ENCODE measurements at places on chromosomes 2 and 18.

DNA sequence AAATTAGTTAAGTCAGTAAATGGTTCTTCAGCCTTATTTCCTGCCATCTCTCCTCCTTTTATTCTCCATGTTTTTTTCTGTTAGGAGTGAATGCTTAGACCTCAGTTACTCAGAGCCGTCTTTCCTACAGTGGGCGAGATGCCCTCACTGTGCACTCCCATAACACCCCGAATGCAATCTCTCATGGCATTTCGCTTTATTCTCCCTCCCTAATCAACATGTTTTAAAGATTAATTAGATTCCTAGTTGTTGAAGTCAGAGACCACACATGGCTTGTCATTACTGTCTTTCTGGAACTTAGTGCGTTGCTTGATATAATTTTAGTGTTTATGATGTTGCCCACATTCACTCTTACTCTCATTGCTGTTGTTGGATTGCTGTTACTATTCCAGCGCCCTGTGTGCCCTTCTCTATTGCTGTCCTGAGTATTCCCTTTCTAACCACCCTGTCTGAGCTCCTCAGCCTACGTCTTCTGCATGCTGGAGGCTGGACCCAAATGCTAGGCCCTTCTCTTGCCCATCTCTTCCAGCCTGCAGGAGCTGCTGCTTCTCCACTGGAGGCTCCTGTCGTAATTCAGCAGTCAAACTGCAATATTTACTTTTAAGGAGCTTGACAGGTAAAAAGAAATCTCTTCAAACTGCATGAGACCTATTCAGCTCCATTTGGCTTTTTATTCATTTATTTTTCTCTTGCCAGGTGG lies 99.3 kb downstream of the MAP2 start:
- DNase-seq: peak; percentile 18

- no peak for DNase-seq
Measured at GRCh38 chr2:77513191-77513590, 9.0 kb downstream of the LRRTM4 start.

GRCh38 chr18:74310411-74310810 lies 5.2 kb upstream of the C18orf63 start:
- peak; percentile 42 for DNase-seq

DNA sequence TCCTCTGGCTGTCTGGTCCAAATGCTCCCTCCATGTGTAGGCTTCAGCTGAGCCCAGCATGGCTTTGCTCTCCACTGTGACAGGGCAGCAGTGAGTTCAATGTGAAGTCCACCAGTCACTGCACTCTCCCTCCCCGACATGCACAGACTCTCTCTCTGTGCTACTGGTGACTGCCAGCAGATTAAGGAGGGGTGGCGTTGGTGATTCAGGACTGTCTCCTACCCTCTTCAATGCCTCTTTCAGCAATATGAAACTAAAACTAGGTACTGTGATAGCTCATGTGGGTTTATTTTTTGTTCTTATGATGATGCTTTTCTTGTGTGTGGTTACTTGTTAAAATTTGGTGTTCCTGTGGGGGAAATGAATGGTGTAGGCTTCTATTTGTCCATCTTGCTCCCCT lies 201.0 kb upstream of the RBMS1 start:
- no peak for DNase-seq

GRCh38 chr2:24021122-24021998 lies 11.5 kb downstream of the MFSD2B start:
- no peak for DNase-seq

DNA sequence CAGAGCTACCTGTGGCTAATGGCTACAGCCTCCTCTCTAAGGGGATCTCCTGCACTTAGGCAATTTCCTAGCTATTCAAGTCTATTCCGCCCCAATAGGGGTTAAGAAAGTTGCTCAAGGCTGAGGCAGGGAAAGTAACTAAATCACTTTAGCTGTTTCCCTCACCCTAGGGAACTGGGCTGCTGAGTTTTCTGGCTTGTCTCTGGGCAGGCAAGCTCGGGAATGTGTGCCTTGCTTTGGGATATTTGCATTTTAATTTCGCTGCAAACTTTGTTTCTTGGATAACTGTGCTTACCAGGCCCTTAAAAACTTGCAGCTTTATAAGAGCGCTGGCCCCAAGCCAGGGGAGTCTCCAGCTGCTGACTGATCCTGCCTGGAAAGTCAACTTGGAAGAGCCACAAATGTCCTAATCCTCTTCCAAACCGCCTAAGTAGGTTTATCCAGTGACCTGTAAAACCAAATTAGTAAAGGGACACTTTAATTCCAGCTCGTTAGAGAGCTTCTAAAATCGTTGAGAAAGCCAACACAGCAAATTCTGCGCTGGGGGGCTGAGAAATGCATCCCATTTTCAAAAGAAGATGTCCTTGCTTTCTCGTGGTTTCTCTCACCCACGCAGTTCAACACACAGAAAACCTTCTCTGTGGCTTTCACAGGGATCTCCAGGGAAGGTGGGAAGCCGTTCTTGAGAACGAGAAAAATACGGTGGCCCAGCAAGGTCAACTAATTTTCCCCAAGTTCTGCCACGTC lies 59.5 kb upstream of the SP3 start:
- DNase-seq: peak; percentile 85

DNA sequence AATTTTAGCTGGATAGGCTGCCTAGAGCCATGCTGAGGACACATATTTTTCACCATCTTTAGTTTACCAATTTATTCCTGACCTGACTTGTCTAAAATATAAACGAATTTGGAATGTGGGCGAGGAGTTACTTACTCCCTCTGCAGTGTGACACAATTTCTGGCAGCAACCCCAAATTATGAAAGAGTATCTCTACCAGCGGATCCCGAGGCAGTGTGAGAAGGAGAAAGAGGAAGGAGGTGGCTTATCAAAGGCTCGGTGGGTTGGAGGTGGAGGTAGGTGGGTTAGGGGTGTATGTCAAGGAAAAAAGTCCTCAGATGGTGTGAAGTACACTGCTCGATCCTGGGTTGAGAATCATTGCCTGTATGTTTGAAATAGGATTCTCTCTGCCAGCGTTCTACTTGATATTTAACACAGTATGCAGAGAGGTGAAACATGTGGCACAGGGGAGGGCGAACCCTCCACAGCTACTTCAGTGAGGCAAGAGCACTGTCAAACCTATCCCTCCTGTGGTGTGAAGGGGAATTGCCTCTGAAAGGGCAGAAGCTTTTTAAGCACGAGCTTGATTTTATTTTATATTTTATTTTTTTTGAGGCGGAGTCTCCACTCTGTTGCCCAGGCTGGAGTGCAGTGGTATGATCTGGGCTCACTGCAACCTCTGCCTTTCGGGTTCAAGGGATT lies 76.0 kb downstream of the RFTN2 start:
- DNase-seq: peak; percentile 13

DNA sequence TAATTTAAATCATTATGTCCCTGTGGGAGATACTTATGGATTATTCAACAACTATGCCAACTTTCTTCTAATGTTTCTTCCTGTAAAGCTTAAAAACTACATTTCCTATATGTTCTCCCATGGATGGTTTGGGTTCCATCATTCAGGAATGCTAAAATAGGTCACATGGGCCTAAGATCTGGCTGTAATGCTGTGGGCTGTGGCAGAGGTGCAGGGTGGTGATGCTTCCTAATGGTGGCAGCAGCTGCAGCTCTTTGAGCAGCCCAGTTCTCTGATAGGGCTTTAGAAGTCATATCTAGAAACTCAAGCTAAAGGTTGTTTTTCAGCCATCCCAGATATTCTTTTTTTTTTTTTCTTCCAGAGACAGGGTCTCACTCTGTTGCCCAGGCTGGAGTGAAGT lies 266.1 kb downstream of the ZNF385B start:
- no peak for DNase-seq

GRCh38 chr2:18455236-18455862 lies 105.1 kb downstream of the RDH14 start:
- peak; percentile 90 for DNase-seq

- no peak for DNase-seq
Measured at GRCh38 chr2:5939553-5939952, 247.4 kb downstream of the SOX11 start.

- no peak for DNase-seq
Measured at GRCh38 chr2:726169-726568, 49.0 kb upstream of the TMEM18 start.

DNA sequence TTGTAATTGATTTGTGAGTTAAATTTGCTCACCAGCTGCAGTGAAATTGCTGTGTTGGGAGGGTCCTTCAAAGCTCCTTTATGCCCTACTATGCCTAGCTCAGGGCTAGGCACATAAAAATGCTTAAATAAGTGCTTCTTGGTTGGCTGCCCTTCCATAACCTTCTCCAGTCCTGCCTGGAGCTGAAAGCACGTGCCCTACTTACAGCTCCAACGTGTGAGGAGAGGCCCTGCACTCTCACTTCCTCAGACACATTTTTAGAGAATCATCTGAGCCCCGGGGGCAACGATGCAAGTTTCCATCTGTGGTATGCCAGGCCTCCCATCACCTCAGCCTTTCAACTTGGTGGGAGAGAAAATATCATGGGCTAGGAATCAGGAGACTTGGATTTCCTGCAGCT lies 202.7 kb downstream of the BCL11A start:
- no peak for DNase-seq

- peak; percentile 81 for DNase-seq
Measured at GRCh38 chr2:206981739-206982340, 42.5 kb downstream of the CPO start.

DNA sequence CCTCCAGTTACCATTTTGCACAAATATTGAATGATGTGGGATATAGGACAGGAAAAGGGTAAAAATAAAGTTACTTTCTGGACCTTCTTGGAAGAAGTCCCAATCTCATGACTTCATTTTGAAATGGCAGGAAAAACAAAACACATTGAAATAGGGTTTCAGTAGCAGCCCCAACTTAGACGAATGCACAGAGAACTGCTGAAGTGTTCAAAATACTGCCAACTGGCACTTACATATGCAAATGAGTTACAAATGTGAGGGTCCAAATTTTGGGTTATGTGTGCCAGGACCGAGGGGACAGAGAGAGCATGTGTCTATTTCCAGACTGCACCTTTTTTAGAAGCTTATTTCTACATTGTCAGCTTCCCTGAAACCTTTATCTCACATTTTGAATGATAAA lies 112.9 kb upstream of the CCDC68 start:
- DNase-seq: no peak

DNA sequence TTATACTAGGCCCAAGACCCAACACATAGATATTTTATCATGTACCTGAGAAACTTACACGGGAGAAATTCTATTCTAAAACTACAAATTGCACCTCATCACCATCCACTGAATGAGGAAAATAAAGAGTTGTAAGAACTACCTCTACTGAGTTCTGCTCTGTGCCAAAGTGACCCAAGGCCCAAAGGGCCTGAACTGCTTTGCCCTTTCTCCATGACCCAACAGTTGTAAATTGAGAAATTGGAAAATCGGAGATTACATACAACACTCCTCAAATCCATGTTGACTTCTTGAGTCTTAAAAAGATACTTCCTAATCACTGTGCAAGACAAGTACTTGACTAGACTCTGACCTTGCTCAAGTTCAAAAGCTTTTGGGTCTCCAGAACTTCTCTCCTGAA lies 8.8 kb downstream of the NR4A2 start:
- DNase-seq: no peak

- no peak for DNase-seq
Measured at GRCh38 chr18:75205514-75206132, 3.3 kb downstream of the PTGR3 start.

- DNase-seq: no peak
Measured at GRCh38 chr2:31940920-31941319, 69.9 kb downstream of the MEMO1 start.

DNA sequence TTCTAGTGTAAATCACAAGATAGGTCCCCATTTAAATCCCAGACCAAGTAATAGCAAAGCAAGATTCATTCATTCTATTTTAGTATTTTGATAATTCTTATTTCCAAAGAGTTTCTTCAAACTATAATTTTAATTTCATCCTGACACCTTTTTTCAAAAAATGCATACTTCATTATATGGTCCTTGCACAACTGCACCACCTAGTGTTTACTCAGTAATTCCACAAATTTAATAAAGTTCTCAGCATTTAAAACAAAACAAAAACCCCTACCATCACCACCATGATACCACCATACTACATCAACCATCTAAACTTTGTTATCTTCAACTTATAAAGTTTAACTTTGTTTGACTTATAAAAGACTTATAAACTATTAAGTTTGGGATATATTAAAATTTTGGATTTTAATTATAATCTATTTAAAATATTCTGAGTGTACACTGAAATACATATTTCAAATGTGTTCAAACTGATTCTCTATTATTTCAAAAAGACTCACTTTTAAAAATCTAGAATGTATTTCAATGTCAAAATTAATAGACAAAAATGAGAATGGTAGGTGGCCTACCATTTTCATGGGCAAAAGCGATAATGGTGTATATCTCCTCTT lies 44.2 kb downstream of the WDPCP start:
- no peak for DNase-seq

GRCh38 chr2:58006952-58007284 lies 39.7 kb upstream of the VRK2 start:
- no peak for DNase-seq

GRCh38 chr2:167335541-167335992 lies 447.3 kb downstream of the XIRP2 start:
- DNase-seq: peak; percentile 33

- no peak for DNase-seq
Measured at GRCh38 chr2:113275556-113276215, 3.0 kb downstream of the PAX8 start.

GRCh38 chr18:39946623-39947061 lies 2008.4 kb upstream of the PIK3C3 start:
- peak; percentile 89 for DNase-seq

- peak; percentile 89 for DNase-seq
Measured at GRCh38 chr2:10935953-10936942, 24.5 kb downstream of the KCNF1 start.

GRCh38 chr2:161101406-161101805 lies 58.8 kb upstream of the TANK start:
- no peak for DNase-seq

Measured in fibroblast of upper back skin (primary cell).